ENCODE measurements at places on chromosomes 12 and 14.

- DNase-seq = no peak
These were observed 381.8 kb downstream of the KCNH5 start for GRCh38 chr14:62663456-62663821.

GRCh38 chr12:78863482-78864402 is 832 bp upstream of the SYT1 start:
- DNase-seq = peak; percentile 89

DNA sequence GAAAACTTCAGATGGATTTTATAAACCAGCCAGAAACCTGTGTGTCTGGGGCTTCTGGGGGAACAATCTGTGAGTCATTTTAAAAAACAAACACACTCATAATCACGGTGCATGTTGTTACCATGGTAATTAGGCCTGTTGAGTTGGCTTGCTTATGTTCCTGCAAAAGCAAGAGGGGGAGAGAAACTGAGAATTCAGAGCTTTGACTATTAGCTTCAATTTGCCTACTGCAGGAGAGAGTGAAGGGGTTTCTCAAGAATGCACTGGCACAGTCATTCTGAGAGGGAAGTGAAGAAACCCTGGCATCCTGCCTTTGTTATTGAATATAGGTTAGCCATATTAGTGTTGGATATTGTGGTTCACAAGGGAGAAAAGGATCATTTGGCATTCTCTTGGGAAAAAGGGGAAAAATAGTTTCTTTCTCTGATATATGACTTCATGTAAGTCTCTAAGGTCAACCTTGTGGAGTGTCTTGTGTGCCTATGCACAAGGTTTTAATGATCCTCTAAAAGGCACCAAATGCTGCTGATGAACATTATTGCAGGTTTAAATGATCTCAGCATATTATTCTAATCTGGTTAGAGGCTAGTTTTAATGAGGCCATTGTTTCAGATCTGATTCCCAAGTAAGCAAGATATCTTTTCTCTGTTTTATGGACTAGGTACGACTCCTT is 12.9 kb downstream of the GNG2 start:
- DNase-seq = peak; percentile 84

DNA sequence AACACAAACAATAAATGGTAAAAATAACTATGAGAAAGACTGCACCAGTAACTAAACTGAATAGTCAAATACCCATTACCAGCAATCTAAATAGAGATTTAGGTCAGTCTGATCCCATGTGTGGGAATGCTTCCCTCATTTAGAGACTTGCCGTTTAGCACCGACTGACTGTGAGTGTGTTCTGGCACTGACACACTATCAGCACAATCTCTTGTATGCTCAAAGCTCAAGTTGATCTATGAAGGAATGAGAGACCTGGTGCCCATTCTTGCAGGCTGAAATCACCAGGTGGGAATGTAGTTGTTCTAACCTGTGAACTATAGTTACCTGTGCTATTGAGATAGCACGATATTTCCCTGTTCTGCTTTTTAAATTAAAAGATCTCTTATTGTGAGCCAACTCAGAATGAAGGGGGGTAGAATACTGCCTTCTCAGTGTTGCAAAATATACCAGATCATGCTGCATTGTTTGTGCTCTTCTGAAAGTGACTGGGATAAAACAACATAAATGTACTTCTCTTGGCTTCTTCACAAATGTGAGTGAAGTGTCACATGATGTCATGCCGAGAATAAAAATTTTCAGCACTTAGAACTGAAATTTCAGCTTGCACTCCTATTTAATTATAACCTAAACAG is 99.6 kb downstream of the LIN7A start:
- DNase-seq = no peak

- DNase-seq = no peak
These were observed 55.2 kb downstream of the DAD1 start for GRCh38 chr14:22533739-22534359.

- DNase-seq = no peak
These were observed 57.8 kb upstream of the PSMC1 start for GRCh38 chr14:90198541-90199060.

- DNase-seq = no peak
These were observed 978.4 kb downstream of the BCL11B start for GRCh38 chr14:98293576-98293975.

Data from NCI-H774 (cell line).